ENCODE measurements at places on chromosomes 7 and 10.

DNA sequence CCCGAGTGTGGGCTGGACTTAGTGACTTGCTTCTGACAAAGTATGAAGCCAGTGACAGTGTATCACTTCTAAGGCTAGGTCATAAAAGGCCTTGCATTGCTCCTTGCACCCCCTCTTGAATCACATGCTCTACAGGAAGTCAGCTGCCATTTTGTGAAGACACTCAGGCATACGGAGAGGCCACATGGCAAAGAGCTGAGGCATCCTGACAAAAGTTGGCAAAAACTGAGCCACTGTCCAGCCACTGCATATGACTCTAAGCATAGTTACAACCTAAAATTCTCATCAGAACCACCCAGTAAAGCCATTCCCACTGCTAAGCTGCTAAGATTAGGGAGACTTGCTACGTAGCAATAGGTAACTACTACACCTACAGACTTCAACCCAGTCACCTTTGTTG is 18.6 kb downstream of the COBL start:
- DNase-seq = no peak

- no peak for DNase-seq
Observed at GRCh38 chr7:5143935-5144903, 45.8 kb upstream of the WIPI2 start.

- DNase-seq = no peak
Observed at GRCh38 chr7:150385302-150385723, 6.2 kb downstream of the ZNF775 start.

- peak; percentile 81 for DNase-seq
Observed at GRCh38 chr7:126803060-126803665, 449.6 kb downstream of the GRM8 start.

DNA sequence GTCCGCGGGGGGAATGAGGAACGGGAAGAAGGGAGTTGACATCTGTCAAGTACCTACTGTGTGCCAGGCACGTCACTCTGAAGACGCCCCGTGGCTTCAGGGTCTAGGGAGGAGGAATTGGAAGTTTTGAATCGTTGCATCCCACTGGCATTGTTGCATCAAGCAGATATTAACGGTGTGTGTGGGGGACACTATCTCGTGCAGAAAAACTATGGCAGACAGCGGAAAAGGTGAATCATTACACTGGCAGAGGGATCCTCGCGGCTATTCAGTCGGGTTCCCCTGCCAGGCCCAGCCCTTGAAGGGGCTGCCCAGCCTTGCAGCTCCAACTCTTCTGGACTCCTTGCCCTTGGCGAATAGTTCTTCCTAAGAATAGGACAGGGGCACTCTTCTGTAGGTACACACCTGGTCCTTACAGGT is 1.0 kb upstream of the KIAA1549 start:
- peak; percentile 12 for DNase-seq

DNA sequence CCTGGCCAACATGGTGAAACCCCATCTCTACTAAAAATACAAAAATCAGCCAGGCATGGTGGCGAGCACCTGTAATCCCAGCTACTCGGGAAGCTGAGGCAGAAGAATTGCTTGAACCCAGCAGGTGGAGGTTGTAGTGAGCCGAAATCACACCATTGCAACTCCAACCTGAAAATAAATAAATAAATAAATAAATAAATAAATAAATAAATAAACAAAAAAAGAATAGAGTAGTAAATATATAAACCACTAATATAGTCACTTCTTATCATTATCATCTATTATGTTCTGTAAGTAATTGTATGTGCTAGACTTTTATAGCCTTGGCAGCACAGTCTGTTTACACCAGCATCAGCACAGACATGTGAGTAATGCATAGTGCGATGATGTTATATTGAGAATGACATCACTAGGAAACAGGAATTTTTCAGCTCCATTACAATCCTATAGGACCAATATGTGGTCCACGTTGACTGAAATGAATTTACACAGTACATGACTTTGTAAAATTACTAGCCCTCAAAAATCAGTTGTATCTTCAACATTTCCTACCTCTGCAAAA is 385.4 kb upstream of the ANKRD30A start:
- DNase-seq = peak; percentile 18

DNA sequence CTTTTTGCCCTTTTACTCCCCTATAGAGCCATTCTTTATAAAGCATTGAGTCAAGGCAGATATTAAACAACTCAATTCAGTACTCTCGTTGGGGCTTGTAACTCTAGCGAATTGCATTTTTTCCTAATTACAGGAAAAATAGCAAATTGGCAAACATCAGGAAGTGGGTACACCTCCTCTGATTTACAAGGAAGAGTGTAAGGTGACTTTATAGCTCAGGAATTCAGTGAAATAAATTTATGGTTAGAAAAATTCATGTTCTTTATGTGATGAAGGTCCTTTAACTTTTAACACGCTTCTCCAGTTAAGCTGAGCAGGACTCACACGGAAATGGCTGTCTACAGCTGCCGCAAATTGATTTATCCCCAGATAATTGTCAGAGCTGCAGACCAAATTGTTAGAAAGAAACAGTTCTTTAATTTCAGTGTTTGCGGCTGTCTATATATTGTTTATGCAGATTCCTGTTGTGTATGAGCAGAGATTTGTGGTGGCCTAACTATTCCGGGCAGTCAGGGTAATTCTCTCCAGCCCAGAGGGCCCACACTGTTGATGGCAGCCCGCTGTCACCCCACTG is 151.1 kb upstream of the MKI67 start:
- no peak for DNase-seq

- no peak for DNase-seq
Observed at GRCh38 chr10:47372726-47373125, 11.4 kb downstream of the ZNF488 start.

DNA sequence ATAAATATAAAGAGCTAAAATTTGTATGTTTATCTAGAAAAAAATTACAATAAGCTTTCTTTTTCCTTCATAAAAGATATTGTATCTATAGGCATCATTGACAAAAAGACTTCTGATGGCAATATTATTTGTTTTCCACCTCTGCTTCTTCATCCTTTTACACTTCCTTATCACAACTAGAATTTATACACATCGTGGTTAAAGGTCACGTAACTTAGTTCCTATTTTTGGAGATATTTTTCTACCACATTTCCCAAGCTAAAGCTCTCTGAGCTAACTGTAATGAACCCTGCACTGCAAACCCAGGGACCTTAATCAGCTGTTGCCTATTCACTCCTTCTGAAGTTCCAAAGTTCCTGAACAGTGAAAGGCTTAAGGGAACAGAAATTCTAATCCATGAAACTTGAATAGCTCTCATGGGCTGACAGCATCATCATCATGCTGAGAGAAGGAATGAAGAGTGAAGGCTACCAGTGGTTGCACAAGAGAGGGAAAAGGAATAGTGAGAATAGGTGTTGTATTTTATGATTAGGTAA is 106.1 kb upstream of the SLC13A1 start:
- no peak for DNase-seq

- DNase-seq = no peak
Observed at GRCh38 chr7:73423519-73424488, 9.8 kb upstream of the FZD9 start.

DNA sequence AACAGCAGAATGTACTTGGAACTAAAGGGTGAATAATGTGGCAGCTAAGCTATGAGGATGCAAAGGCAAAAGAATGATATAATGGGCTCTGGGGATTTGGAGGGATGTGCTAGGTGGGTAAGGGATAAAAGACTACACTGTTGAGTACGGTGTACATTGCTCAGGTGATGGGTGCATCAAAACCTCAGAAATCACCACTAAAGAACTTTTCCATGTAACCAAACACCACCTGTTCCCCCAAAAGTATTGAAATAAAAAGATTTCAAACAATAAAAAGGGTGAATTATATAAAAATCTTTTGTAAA is 1.6 kb upstream of the CHCHD2 start:
- DNase-seq = no peak

GRCh38 chr10:92530421-92530820 is 43.5 kb downstream of the IDE start:
- no peak for DNase-seq

DNA sequence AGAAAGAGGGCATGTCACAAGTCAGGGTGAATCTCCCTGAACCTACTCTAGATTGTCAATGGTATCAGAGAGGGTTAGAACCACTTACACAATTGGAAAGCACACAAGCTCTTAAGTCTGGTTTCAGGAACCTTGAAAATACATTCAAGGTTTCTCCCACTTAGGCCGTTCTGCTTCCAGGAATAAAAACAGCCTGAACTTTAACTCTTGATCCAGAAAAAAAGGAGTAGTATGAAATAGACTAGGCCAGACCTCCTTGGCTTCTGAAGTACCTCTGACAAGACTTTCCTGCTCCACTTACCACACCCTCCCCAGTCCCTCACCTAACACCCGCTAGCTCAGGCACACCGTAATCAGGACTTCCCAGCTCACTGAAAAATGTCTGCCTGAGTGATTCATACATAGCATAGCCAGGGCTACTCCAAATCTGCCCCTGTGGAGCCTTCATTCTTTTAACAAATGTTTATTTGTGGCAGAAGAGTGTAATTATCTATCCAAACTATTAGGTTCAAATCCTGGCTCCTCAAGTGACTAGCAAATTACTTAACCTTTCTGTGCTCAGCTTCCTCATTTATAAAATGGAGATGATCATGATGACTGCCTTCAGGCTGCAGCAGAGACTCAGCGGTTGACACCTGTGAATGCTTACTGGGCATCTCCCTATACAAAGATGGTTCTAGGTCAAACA is 30.3 kb upstream of the IL6 start:
- peak; percentile 77 for DNase-seq

DNA sequence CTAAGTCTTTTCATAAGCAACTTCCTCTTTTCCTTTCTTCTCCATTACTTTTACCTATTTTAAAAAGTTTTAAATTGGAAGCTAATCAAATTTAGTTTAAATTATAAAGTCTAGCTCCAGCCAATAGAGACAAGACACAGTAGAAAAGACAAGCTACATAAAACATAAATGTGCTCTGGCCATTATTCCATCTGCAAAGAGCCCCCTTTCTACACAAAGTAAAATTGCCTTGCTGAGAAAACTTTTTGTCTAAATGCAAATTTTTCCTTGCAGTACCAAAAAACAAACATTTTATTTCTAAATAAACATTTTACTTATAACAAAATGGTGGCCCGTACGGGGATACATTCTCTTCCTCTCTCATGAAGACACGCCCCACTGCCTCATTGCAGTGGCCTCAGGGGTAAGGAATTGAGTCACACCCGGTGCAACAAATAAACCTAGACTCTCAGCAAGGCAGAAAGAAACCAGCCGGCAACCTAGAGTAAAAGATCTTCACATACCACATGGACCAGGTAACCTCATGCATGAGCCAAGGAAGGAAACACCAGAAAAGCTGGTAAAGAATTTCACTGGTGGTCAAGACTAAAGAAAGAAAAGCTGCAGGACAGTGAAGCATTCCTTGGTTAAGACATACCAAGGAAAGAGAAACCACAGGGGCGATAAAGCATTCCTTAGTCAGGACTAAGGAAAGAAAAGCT is 71.6 kb upstream of the ZNF746 start:
- DNase-seq = peak; percentile 14

GRCh38 chr7:101608772-101609713 is 20.1 kb downstream of the MYL10 start:
- DNase-seq = peak; percentile 91

DNA sequence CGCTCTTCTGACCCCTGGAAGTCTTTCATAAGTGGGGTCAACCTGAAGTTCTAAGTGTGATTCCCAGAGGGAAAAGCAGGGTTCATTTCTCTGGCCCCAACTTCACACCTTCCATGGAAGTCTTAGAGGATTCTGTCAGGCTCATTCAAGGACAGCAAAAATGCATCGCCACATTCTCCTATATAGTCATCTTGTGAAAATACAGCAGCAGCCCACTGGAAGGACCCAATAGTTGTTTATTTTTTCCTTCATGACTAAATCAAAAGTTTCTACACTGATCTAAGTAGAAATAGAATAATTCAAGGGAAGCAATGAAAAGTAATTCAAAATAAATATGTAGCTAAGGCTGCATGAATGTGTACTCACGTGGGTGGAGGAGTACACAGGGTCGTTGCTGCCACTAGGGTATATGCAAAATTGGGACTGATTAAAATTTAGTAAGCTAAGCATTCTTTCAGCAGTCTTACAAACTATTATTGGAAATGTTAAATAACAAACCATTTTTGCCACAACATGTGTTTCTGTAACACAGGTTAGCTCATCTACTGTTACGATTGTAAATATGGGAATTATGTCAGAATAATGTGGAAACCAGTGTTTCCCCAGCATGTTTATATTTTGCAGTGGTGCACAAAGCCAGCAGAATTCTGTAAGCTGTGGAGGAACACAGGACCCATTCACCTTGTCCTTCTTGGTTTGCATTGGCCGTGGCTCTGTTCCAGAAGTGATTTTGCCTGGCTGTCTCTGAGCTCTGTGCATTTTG is 33.5 kb downstream of the EEPD1 start:
- no peak for DNase-seq

DNA sequence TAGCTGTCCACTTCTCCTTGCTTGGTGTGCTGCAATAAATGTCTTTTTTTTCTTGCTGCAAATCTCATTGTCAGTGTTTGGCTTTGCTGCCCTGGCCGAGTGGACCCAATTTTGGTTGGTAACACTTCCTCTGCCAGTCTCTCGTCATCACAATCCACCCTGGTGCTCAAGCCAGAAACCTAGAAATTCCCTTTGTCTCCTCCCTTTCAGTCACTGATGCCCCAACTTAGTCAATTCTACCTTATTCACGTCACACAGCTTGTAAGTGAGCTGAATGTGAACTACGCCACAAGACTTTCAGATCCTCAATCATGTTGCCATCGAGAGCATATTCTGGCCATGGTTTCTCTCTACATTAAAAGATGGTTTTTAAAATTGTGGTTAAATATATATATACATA is 13.0 kb upstream of the FRA10AC1 start:
- DNase-seq = no peak

DNA sequence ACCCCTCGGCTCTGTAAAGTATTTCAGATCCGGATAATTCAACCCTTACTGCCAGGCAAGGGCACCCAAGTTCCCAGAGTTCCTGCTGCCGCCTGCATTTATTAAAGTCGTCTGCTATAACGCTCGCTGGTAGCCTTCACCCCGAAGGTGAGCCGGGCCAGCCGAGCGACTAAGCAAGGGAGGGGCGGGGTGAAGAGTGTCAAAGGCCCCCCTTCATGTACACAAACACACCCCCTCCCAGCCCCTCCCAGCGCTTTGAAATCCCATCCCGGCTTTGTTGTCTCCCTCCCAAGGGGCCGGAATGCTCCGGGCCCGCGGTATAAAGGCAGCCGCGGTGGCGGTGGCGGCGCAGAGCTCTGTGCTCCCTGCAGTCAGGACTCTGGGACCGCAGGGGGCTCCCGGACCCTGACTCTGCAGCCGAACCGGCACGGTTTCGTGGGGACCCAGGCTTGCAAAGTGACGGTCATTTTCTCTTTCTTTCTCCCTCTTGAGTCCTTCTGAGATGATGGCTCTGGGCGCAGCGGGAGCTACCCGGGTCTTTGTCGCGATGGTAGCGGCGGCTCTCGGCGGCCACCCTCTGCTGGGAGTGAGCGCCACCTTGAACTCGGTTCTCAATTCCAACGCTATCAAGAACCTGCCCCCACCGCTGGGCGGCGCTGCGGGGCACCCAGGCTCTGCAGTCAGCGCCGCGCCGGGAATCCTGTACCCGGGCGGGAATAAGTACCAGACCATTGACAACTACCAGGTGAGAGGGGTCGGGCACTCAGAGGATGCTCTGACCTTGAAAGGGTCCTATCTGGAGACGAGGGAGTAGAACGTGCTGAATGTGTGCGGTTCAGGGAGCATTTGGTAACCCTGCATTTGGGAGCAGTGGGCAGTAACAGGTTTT is at the start of gene DKK1:
DKK1 (plus strand) TSS at position 349 of the 889 bp plus-strand sequence; CDS start at position 503, 154 bp downstream.
- peak; percentile 89 for DNase-seq

GRCh38 chr7:20236790-20237189 is 19.6 kb upstream of the MACC1 start:
- DNase-seq = peak; percentile 77

Data from epithelial cell of esophagus (primary cell).